ENCODE measurements at places on chromosomes 12 and 14.

DNA sequence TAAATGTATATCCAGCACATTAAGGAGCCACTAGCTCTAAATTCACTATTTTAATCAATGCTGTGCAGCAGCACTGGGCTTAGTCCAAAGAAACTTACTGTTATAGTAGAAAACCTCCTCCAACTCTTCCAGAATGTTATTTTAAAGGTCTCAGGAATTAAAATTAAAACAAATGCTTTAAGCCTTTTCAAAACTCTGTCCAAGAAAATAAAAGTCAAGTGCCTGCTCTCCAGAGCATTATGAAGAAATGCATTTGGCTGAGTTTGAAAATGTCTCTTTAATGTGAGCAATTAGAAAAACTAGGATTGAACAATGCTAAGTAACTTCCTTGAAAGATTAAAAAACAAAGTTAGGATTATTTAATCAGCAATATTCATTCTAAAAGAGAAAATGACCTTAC is 322.4 kb upstream of the DCN start:
- no peak for DNase-seq

- no peak for DNase-seq
These were observed 55.2 kb downstream of the SEL1L start for GRCh38 chr14:81478446-81478845.

DNA sequence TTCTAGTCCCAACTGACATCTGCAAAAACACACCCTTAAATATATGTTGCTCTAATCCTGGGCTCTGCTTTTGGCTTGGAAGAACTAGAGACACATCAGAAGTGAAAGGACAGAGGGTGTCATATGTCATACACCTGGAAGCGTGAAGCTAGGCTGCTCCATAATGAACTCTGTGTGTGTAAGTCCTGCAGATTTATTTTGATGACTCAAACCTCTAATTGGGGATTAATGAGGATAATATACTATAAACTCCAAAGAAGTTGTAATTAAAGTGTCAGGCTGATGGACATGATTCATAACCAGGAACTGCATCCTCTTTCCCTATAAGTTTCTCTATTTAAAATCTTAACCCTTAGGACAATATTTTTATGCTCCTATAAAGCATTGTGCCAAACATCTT is 4.4 kb upstream of the KCNK10 start:
- no peak for DNase-seq

DNA sequence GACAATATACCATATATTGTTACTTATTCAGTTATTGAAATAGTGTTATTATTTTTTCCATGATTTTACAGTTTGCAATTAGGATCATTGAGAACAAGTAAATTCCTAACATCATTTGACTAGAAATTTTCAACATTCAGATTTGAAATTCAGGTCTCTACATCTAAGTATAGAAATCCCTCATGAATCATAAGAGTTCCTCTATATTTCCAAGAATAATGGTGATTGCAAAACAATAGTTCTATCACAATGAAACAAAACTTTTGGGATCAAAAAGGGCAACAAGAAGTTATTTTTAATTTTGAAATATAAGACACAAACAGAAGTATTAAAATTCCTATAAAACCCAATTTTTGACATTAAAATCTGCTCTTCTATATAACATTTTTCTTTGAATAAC is 10.8 kb downstream of the CLEC1A start:
- DNase-seq: no peak

DNA sequence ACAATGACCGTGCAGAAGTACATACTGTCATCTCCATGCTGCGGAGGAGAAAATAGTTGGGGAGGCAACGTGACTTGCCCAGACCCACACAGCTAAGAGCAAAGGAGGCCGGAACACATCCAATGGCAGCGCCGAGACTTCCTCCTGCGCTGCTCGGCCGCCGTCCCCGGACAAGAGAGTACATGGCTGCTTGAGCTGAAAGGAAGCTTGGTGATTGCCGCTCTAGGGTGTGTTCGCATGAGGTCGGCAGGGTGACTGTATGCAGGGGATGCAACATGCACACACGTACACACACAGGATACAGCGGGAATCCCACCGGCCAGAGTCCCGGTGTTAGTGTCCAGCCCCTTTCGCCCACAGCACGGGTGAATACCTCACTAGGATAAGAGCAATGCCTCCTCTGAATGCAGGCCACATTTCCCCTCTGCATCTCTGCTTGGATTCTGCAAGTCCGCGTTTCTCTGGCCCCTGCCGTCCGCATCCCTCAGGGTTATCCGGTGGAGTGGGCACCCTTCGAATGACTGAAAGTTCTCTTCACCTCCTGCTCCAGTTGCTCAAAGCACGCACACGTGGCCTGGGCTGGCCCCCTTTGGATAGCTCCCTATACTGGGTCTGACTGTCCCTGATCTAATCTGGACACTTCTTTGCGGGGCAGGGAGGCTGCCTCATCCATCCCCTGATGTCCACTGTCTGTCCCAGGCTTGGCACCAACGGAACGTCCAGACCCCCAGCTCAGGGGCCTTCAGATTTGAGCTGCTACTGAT is 78.8 kb downstream of the GSC start:
- DNase-seq: no peak
